ENCODE measurements at places on chromosomes 7 and 10. TPM values are rescaled to one million over a fixed set of nuclear protein-coding genes. Genes with fewer than 3 reads are reported as not detected.

GRCh38 chr10:85280014-85280413 lies 951.6 kb downstream of the CCSER2 start:
- DNase-seq, result no peak

DNA sequence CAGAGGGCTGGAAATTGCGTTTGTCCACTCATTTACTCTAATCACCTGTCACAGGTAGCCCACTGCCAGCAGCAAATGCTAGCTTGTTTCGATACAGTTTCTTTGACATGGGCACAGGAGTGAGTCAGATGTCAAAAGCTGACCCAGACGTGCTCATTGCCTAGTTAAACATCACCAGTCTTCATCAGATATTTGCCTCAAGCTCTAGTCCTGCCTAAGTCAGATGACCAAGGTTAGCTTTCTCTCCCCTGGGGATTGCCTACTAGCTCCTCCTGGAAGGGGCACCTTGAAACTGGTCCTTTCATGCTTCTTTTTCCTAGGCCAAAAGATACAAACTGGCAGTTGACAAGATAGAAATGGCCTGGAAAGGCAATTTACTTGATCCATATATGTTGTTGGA lies 35.2 kb downstream of the GPAM start:
- DNase-seq, result no peak

DNA sequence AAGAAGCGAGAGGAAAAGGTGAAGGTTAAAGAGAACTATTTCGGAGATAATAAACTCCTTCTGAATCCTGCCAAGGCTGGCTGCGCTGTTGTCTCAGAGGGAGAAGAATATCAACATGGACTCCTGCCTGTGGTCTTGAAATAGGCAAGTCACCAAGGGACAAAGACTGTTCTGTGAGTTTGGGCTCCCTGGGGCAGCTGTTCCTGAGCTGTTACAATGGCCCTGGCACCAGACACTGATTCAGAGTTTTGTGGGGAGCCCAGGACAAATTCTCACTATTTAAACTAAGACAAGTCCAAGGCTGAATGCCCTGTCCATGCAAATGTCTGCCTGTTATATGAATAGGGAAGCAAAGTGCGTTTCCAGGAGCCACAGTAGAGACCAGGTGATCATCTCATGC lies 81.4 kb downstream of the PRPF18 start:
- DNase-seq, result no peak

- DNase-seq, result no peak
These were observed 4.2 kb upstream of the TES start for GRCh38 chr7:116206141-116206540.

DNA sequence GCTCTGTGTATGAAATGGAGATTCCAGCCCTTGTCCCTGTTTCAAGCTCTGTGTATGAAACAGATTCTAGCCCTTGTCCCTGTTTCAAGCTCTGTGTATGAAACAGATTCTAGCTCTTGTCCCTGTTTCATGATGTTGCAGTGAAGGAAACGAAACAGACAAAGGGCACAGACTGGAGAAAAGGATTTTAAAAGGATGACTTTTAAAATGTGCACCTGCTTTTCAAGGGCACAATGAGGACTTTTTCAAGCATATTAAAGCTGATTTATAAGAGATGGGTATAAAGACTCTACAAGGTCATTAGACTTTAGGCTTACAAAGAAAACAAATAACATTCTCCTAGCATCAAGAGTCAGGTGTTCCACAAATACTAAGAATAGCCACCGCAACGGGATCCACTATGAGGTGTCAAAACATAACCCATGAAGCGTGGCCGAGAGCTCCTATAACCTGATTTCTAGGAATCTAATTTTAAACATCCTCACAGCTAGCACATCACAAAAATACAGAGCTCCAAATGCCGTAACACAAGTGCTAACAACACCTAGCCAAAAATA lies 29.0 kb downstream of the DIP2C start:
- no peak for DNase-seq

DNA sequence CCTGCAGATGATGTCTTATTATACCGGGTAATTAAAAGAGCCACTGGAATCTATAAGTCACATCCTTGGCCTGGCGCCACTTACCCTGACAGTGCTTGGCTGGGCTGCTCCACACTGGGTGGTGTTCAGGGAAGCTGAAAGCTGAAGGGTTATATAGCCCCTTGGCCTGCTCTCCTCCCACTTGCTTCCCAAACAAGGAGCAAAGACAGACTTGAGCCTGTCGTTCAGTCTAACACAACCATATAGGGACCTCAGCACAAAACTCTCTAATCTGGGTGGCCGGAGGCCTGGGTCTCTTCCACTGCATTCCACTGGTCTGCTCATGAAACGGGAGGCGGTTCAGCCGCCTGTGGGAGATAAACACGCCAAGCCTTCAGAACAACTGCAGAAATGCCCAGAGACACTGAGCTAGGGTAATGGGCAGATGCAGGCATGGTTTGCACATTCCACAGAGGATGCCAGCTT lies at the start of gene ACTA2:
ACTA2 (minus strand) TSS at position 127 of the 465 bp plus-strand sequence. CDS start 3,843 bp downstream, outside the sequence.
- DNase-seq, result peak; percentile 69

Gene HERPUD2
- total RNA-seq, result 17.9 TPM

Gene ZNF487
- 2.7 TPM for total RNA-seq

Gene AKR1E2
- total RNA-seq, result 5.4 TPM

Gene TRPV6
- total RNA-seq, result not detected

Gene TFPI2
- total RNA-seq, result 2.4 TPM

Gene FAM25G
- not detected for total RNA-seq

Gene ELN
- 29.9 TPM for total RNA-seq

All from Right ventricle myocardium inferior (tissue), 1 donor.